ENCODE measurements at places on chromosomes 6 and 20.

- no peak for DNase-seq
These were observed 158.1 kb upstream of the B3GAT2 start for GRCh38 chr6:71114986-71115385.

DNA sequence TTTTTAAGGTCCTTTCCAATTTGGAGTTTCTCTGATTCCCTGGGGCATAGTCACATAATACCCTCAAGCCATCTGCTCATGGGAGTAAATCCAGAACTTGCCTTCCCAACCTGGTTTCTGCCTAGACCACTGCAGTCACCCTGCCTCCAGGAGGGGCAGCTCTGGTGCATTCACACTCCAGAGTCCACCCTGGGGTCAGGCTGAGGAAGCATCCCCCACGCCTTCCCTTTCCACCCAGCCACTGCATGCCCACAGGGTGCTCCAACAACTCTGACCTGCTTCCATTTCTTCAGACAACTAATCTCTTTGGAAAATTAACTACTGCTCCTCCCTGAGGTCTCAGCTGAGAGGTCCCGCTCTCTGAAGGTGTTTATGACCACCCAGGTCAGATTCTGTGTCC, 211.4 kb upstream of the RIN2 start:
- DNase-seq: no peak

DNA sequence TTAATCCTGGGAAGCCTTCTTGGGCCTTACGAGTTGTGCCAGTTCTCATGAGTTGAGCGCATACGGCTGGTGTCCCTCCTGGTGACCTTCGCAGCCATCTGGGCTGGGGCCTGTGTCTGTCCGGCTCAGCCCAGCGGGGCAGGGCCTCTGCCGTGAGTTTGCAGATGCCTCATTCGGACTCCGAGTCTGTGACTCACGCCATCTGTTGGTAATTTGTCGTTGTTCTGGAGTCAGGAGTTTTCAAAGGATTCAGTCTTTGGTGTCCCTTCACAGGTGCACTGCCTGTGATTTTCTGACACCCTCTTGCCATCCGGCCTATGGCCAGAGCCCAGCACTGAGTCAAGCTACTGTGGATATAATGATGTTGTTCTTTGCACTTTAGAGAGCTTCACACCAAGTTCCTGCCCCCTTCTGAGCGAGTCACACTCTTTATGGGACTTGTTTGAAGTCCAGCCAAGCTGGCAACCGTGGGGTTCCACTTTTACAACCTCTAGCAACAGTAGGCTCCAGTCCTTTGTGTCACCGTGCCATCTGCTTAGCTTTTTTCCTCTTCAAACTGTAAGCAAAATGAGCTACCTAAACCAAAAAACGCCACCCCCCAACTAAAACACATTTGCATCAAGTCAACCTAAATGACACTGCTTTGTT, 175.6 kb downstream of the AIG1 start:
- DNase-seq: no peak

- DNase-seq: no peak
These were observed 98.2 kb upstream of the HDGFL1 start for GRCh38 chr6:22471132-22471690.

- DNase-seq: no peak
These were observed 30.3 kb downstream of the GSS start for GRCh38 chr20:34925341-34925740.

GRCh38 chr6:119148098-119148824, 69.8 kb upstream of the FAM184A start:
- no peak for DNase-seq

DNA sequence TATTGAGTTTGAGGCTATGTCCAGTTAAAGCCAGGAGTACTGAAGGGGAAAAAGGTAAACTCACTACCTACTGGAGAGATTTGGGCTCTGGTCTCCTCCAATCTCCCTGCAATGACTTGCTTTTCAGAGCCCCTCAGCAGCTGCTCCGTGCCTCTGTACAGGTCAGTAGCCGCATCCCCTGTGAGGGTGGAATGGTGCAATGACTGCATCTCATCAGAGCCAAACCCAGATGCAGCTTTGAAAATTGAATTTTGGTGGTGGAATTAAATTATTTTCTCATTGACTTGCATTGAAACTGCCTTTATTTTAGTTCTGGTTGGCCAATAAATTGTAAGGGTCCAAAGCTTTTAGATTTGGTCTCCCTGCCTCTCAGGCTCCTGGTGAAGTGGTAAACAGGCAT, 166.7 kb downstream of the DLL1 start:
- no peak for DNase-seq

GRCh38 chr20:49043000-49043399, 3.1 kb upstream of the CSE1L start:
- no peak for DNase-seq

GRCh38 chr6:8278562-8278961, 156.8 kb downstream of the SLC35B3 start:
- DNase-seq: no peak

DNA sequence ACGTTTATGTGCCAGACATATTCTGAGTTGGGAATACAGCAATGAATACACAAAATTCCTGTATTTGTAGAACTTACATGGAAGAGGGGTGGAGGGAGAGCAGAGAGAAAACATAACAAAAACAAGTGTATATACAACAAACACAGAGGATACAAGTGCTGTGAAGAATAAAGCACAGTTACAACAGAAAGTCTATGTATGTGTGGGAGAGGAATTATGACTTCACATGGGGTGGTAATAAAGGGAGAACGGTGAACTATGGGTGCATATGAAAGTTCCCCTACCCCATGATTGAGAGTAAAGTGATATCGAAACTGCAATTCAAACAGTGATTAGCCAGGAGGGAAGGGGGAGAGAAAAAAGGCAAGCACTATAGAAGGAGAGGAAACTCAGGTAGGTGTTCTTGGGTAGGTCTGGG, 24.6 kb downstream of the HBS1L start:
- no peak for DNase-seq
